ENCODE measurements at places on chromosomes 2 and 18. TPM values are rescaled to one million over a fixed set of nuclear protein-coding genes. Genes with fewer than 3 reads are reported as not detected.

GRCh38 chr2:50748671-50749070 lies 283.3 kb downstream of the NRXN1 start:
- no peak for DNase-seq

GRCh38 chr18:76679945-76680344 lies 142.4 kb upstream of the ZNF236 start:
- no peak for DNase-seq

DNA sequence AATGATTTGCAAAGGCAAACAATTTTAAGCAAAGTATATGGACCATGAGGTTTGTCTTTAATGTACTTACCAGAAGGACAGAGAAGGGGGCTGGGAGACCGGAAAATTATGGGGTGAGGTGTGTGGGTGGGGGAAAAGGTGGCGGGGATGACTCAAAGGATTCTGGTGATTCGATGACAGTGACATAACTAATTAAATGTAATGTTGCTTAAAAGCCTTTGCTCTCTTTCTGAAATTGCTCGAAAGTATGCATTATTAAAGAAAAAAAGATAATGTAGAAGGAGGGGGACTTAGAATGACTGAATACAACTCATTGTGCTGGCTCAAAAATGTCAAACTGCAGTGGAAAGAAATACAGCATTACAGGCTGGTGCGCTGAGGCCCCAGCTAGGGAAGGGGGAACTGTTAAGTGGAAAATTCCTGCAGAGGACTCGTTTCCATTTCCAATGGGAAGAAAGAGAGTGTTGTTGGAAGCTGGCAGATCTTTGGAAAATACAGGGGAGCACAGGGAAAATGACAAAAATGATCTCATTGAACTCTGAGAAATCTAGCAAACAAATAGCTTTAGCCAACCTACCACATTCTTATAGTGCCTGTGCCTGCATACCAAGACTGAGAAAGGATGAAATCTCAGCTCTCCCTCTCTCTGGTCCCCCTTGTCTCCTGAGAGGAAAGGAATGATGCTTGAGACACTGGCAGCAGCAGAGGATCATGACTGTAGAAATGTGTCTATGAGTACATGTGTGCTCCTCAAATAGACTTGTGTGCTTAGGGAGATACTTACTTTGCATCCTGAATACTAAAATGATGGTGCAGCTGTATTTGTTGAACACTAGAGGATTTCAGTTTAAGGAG lies 632.4 kb downstream of the NYAP2 start:
- DNase-seq = no peak

The HOXD11 gene
- not detected for total RNA-seq

DNA sequence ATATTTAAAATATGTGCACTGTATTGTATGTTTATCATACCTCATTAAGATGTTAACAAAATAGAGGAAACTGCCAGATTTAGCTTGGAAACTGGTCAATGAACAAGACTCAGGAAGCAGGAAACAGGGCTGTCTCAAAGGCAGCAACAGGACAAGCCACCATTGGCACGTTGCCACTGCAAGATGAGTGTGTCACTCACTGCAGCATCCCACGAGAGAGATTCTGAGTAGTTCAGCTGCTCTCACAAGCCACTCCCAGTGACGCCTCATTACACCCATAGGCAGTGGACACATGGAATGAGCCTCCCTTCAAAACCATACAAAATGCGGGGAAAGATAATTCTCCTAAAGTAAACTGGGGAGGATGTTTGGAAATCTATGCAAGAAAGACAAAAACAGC lies 181.9 kb upstream of the DLGAP1 start:
- no peak for DNase-seq

DNA sequence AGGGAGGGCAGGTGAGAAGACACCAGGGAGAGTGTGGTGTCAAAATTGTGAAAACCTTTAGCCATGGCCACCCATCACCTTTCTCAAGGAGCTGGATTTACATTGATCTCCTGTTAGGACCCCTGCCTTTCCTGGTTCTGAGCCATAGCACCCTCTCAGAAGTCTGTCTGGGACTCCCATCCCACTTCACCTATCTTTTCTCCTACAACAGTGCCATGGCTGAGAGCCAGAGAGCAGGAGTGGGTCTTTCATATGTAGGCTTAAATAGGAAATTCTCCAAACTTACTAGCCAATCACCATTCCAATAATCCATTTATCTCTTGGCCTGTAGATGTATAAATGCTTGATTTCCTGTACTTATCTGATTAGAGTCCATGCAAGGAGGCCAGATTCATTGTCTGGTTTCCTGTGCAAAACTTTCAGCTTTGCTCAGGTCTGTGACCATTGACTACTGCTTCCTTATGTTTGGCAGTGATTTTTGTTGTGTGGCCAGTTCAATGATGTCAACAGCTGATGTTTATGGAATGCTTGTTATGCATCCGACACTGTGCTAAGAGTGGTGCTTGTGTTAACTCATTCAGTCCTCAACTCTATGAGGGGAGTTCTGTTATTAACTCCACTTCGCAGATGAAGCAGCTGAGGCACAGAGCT lies 57.6 kb upstream of the IGFBP5 start:
- no peak for DNase-seq

The CRYGD gene
- total RNA-seq = not detected

All from SJSA1 (cell line).